Activated naive CD8-positive, alpha-beta T cell treated with anti-CD3 and anti-CD28 coated beads, Interleukin-2, amount 50 U/mL, for 24 hours (primary cell): ENCODE measurements at places on chromosomes 5 and 9.

DNA sequence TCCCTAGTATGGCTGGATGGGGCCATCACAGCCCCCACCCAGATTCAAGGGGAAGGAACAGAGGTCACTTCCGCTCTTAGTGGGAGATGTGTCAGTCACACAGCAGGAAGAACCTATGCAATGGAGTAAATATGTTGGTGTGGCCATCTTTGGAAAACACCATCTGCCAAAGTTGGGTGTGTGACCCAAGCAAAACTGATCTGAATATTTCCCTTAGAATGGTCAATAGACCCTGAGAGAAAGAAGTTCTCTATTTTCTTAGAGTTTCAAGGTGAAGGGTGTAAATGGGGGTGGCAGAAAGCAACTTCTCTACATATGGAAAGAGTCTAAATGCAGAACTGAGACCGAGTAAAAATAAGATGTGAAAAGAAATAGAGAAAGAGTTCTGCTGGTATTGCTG is 212.7 kb downstream of the ESM1 start:
- no peaks in the 10 kb centered on the region for H3K36me3 ChIP-seq
- H3K27ac ChIP-seq = no peak overlapping the region
- H3K4me1 ChIP-seq = peaks cover 3% of the 10 kb centered on the region
- no peaks in the 10 kb centered on the region for H3K27me3 ChIP-seq
- no peak for DNase-seq
- H3K4me3 ChIP-seq = no peak overlapping the region

DNA sequence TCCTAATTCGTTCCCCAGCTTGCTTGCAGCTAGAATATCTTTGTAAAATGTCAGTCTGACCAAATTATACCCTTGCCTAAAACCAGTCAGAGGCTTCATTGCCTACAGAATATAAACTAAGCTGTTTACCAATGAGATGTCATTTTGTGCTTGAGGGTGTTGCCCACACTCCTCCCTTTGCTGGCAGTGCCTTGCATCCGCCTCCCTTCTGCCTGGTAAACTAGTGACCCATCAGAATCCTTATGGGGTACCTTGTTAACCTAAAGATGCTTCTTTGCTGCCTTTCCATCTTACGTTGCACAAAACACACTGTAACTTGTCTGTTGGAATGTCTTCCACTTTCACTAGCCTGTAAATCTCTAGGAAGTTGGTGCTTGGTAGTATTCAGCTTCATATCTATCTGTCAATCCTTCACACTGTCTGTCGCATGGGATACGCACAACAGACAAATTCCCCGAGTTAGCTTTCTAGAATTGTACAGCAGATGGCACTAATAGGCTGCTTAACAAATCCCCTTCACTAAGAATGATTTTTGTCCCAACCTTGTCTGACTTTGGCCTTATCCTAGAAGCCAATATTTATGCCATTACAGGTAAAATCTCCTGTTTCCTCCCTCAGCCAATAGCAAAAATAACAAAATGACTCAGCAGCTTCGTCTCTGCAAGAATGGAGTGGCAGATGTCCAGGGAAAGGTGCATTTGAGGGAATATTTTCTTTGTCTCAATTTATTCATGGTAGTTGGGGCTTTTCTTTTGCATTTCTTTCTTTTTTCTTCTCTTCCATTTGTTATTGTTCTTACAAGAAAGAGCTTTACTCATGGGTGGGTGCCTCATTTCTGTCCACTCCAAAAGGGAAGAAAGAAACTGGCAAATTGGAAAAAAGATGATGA is 3.0 kb downstream of the NUDT2 start:
- peaks cover 2% of the 10 kb centered on the region for H3K36me3 ChIP-seq
- H3K4me1 ChIP-seq = peaks cover 40% of the 10 kb centered on the region
- H3K4me3 ChIP-seq = no peak overlapping the region
- DNase-seq = no peak
- H3K27me3 ChIP-seq = peaks cover 2% of the 10 kb centered on the region
- no peak overlapping the region for H3K27ac ChIP-seq

DNA sequence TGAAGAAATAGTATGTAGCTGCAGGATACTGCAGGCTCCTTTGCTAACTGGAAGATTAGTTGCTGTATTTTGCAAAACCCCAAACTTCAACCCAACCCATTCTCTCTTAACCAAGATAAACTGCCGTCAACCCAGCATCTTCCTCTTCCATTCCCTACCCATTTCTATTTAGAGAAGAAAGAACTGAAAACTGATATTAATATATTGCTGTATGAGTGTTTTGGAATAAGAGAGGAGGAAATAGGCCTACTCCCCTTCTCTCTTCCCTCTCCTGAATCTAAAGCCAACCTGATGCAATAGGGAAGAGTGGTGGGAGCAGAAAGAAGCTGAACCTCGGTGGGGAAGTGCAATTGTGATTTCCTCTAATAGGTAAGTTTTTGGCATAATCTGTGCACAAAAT is 83.7 kb downstream of the TMEM215 start:
- peaks cover 9% of the 10 kb centered on the region for H3K4me1 ChIP-seq
- no peak for DNase-seq
- no peak overlapping the region for H3K4me3 ChIP-seq
- H3K36me3 ChIP-seq = no peaks in the 10 kb centered on the region

DNA sequence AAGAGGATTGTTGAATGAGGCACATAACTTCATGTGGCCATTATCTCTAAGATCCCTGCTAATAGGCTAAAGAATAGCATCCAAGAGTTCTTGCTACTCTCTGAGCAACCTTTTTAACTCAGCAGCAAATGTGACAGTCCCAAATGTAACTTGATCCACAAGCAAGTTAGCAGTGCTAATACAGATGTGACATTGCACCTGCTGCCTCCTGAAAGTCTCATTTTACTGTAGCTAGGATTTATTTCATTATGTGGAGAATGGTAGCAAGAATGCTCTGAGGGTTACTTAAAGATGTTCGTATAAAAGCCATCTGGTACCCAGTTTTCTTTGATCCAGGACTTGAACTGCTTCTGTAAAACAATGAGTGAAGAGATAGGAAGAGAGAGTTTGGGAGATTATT is 45.8 kb downstream of the CDH10 start:
- H3K36me3 ChIP-seq = no peaks in the 10 kb centered on the region
- H3K4me3 ChIP-seq = no peak overlapping the region
- H3K27me3 ChIP-seq = no peaks in the 10 kb centered on the region
- no peaks in the 10 kb centered on the region for H3K4me1 ChIP-seq
- H3K27ac ChIP-seq = no peak overlapping the region
- DNase-seq = no peak

GRCh38 chr5:61534481-61535267 is 202.6 kb downstream of the ZSWIM6 start:
- H3K4me3 ChIP-seq = no peak overlapping the region
- H3K4me1 ChIP-seq = peaks cover 24% of the 10 kb centered on the region
- peak overlapping the region; percentile 35 for H3K27ac ChIP-seq
- H3K27me3 ChIP-seq = no peaks in the 10 kb centered on the region

DNA sequence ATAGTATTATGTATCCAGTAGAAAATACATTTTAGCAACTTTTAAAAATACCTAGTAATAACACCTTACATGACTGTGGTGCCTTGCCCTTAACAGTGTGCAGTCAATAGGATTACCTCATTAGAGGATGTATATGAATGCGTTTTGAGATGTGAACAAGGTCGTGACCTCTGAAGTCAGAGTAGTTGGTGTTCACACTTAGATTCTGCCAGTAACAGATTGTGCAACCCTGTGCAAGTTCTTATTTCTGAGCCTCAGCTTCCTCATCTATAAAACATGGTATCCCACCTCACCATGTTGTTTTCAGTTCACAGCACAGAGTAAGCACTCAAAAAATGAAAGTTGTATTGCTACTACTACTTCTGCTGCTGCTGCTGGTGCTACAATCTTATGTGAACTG is 347.3 kb downstream of the KDM4C start:
- no peak overlapping the region for H3K4me3 ChIP-seq
- DNase-seq = no peak
- H3K4me1 ChIP-seq = no peaks in the 10 kb centered on the region
- H3K27ac ChIP-seq = no peak overlapping the region

- no peak overlapping the region for H3K27ac ChIP-seq
- H3K4me3 ChIP-seq = no peak overlapping the region
- no peak for DNase-seq
- H3K4me1 ChIP-seq = peaks cover 5% of the 10 kb centered on the region
These were observed 5.6 kb downstream of the SLC2A8 start for GRCh38 chr9:127402401-127403090.

DNA sequence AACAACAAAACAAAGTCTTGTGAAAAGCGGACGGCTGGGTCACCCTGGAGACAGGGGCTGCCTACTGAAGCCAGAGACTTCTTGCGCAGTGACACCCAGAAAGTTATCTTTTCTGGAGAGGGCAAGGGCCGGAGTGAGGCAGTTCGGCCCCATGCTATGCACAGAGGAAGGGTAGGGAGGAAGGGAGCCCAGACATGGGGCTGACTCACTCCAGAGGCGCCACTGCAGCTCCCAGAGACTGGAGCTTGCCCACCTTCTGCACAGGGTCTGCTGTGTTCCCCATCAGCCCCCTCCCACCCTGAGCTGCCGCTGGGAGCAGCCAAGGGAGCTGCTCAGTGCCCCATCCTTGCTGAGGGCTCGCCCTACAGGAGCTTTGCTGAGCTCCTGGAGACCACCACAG is 13.3 kb downstream of the SLC6A3 start:
- H3K27ac ChIP-seq = no peak overlapping the region
- DNase-seq = no peak
- H3K36me3 ChIP-seq = peaks cover 3% of the 10 kb centered on the region
- H3K27me3 ChIP-seq = no peaks in the 10 kb centered on the region

DNA sequence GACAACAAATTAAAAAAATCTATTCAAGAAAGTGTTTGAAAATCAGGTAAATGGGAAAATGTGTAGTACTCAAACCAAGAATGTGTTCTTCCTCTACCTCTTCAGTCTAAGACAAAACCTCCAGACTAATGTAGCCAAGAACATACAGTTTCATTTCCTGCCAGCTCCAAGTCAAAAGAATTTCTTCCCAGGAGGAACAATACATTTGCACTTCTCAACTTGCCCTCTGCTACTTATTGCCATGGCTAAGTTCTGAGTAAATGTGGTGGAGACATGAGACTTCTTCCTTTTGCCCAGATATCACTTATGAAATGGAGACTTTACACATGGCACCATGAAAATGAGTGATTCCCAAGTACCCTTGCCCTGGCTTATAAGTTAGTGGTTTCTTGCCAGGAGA is 2112.2 kb upstream of the C9orf72 start:
- H3K36me3 ChIP-seq = no peaks in the 10 kb centered on the region
- H3K4me3 ChIP-seq = no peak overlapping the region
- no peak overlapping the region for H3K27ac ChIP-seq
- DNase-seq = no peak
- no peaks in the 10 kb centered on the region for H3K27me3 ChIP-seq
- H3K4me1 ChIP-seq = no peaks in the 10 kb centered on the region

DNA sequence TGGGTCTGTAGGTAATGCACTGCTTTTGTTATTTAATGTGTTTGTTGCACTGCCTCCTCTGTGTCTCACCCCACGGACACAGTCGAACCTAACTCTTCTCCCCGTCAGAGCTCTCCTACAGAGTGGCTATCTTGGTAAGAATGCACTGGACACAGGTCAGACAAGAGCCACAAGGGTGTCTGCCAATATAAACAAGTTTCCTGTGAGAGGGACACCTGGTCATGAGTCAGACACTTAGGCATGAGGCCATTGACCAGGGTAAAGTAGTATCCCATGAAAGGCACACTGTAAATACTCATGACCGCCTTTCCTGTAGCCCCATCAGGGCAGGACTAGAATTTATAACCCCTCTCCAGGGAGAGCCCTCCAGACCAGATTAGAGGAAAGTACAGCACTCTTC is 115.5 kb downstream of the SLC12A2 start:
- no peak overlapping the region for H3K27ac ChIP-seq
- H3K36me3 ChIP-seq = peaks cover 11% of the 10 kb centered on the region
- no peak for DNase-seq

GRCh38 chr9:129458155-129458661 is 162.7 kb downstream of the C9orf50 start:
- H3K36me3 ChIP-seq = no peaks in the 10 kb centered on the region
- DNase-seq = peak; percentile 42
- H3K4me3 ChIP-seq = no peak overlapping the region
- H3K4me1 ChIP-seq = peaks cover 51% of the 10 kb centered on the region
- peak overlapping the region; percentile 54 for H3K27ac ChIP-seq

- H3K36me3 ChIP-seq = no peaks in the 10 kb centered on the region
- no peak for DNase-seq
- no peak overlapping the region for H3K4me3 ChIP-seq
- peaks cover 6% of the 10 kb centered on the region for H3K27me3 ChIP-seq
- no peak overlapping the region for H3K27ac ChIP-seq
- no peaks in the 10 kb centered on the region for H3K4me1 ChIP-seq
These were observed 106.5 kb upstream of the MSX2 start for GRCh38 chr5:174617910-174618309.

DNA sequence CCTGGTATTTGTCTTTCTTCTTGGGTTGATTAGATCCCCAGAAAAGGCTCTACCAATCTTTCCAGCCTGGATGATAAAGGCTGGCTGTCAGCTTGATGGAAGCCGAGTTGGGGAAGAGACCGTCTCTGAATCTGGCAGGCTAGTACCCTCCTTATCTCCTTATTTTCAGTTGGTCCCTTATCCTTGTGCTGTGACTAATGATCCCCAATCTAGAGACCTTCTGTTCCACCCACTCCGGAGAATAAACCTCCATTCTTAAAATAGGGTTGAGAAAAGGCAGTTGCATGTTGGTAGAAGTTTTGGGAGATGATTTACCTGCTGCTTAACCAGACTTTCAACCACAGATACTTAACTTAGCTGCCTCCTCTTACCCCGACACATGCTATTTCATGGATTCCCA is 52.3 kb downstream of the PRKACG start:
- H3K4me3 ChIP-seq = no peak overlapping the region
- no peaks in the 10 kb centered on the region for H3K36me3 ChIP-seq
- peaks cover 7% of the 10 kb centered on the region for H3K27me3 ChIP-seq
- H3K4me1 ChIP-seq = no peaks in the 10 kb centered on the region

DNA sequence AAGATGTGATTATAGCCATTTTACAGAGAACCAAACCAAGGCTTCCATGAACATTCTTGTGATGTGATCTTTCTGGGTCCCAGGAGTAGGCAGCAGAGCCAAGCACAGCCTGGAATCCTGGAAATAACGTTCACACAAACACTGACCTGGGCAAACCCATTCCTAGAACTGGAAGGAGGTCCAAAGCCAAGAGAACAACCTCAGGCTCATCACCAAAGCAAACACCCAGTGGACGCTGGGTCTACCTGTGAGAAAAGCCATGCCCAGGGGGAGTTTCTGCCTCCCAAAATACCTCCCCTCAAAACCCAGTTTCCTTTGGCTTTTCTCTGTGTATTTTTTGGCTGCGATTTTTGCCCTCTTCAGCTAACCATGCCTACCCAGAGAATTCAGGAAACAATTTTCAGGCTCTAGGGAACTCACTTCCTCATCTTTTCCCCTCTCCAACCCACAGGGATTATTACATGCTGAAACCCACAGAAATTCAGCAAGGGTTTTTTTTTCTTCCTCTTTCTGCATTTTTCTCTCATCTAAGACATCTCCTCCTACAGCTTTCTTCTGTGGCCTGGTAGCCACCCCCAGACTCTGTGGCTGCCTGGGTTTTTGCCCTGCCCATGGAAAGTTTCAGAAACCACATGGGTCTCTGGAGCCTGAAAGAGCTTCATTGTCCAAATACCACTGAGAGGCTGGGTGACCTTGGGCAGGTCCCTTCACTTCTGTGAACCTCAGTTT is 75.0 kb downstream of the TNC start:
- H3K4me3 ChIP-seq = peak overlapping the region; percentile 53
- H3K27ac ChIP-seq = peak overlapping the region; percentile 87
- H3K36me3 ChIP-seq = no peaks in the 10 kb centered on the region
- peaks cover 11% of the 10 kb centered on the region for H3K27me3 ChIP-seq
- peaks cover 42% of the 10 kb centered on the region for H3K4me1 ChIP-seq

- no peak overlapping the region for H3K4me3 ChIP-seq
- H3K27me3 ChIP-seq = peaks cover 7% of the 10 kb centered on the region
- DNase-seq = no peak
- H3K4me1 ChIP-seq = no peaks in the 10 kb centered on the region
These were observed 235.0 kb upstream of the VLDLR start for GRCh38 chr9:2386566-2386965.
